ENCODE measurements at places on chromosomes 2 and 18.

DNA sequence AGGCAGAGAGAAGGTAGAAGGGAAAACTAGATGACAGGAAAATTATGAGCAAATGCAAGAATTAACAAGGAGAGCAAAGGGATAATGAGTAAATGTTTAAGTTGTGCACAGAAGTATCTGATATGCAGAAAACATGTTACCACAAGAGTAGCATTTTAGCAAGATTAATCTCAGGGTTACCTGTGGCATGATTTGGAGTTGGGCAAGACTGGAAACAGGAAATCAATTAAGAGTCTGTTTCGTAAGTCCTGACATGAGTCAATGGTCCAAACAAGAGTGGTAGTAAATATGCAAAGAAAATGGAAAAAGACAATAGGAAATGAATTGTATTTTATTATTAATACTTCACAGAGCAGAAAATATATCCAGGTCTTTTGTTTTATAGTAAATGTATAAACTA lies 17.3 kb upstream of the MTX2 start:
- no peak for DNase-seq

- DNase-seq, result no peak
Measured at GRCh38 chr2:19225126-19225525, 133.3 kb downstream of the OSR1 start.

GRCh38 chr2:15009681-15010080 lies 377.2 kb downstream of the LRATD1 start:
- no peak for DNase-seq

- DNase-seq, result no peak
Measured at GRCh38 chr2:215447056-215447455, 11.2 kb upstream of the FN1 start.

DNA sequence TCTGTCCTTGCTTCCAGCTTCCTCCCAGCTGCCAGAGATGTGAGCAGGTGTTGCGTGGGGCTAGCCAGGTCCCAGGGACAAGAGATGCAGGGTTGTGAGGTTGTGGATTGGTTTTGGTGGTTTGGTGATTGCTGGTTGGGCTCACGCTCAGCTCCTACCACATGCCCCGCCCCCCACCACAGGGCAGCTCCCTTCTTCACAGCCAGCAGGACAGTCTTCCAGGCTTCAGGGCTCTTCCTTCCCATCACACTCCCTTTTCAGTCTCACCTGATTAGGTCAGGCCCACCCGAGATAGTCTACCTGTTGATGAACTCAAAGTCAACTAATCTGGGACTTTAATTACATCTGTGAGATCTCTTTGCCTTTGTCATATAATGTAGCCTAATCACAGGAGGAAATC lies 52.0 kb upstream of the GLI2 start:
- no peak for DNase-seq

DNA sequence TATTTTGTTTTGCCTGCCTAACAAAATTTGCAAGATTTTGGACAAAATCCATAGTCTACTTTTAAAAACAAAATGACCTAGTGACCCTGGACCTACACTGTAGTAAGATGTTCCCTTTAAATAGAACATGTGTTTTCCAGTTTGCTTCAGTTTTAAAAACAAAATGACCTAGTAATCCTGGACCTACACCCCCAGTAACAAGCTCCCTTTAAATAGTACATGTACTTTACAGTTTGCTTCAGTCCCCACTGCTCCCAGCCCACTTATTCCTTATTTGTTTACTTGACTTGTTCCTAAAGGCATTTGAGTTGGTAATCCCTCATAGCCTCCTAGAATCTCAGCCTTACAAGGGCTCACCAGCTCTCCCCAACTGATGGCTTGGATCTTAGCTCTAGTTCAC lies 34.5 kb upstream of the HTR2B start:
- DNase-seq, result no peak

- no peak for DNase-seq
Measured at GRCh38 chr2:125935559-125935958, 720.4 kb upstream of the GYPC start.

DNA sequence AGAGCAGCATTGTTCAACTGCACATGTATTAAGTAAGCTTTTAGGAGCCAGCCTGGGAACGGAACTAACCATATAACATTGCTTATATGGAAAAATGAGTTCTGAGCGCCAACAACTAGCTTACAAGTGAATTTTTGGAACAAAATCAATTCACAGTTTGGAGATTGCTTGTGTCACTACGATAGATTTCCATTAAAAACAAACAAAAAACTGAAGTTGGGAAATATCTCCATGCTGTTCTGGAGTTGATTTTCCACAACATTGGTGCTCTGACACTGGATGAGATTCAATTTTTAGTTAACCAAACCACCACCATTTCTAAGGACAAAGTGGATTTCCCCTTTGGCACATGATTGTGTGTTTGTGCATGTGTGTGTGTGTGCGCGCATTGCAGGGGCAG lies 56.9 kb upstream of the ZNF397 start:
- DNase-seq, result no peak

- no peak for DNase-seq
Measured at GRCh38 chr2:189657867-189658266, 3.4 kb upstream of the ASNSD1 start.

DNA sequence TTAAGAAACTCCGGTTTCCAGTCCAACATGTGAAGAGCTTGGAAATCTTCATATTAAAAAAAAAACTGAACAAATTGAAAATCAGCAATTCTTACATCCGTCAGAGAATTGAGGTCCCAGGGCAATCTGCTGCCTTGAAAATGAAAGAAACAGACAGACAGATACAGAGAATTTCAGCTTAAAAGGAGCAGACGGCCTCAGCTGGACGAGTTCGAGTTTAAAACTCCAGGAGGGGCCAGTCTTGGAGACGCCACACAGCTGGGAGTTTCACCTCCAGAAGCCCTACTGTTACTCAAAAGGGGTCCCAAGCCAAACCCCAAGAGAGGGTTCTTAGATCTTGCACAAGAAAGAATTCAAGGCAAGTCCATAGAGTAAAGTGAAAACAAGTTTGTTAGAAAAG lies 226.5 kb upstream of the ARL4C start:
- no peak for DNase-seq

GRCh38 chr2:862731-863466 lies 87.8 kb upstream of the SNTG2 start:
- DNase-seq, result no peak

GRCh38 chr18:13982126-13982525 lies 66.8 kb upstream of the MC2R start:
- DNase-seq, result no peak

DNA sequence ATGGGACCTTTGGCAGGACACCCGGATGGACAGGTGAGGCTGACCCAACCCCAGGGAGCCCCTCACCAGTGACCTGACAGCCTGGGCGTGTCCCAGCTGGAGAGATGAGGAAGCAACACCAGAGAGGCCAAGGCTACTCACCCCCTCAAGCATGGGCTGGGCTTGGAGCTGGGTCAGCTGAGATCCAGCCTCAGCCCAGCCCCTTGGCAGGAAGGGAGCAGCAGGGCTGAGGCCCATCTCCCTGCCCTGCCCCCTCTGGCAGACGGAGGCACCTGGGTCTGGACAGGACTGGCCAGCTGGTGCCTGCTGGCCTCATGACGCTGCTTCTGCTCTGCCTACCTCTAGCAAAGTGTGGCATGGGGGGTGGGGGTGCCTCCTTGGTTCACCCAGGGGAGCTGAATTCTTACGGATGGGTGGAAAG lies 37.8 kb downstream of the HS6ST1 start:
- DNase-seq, result no peak

DNA sequence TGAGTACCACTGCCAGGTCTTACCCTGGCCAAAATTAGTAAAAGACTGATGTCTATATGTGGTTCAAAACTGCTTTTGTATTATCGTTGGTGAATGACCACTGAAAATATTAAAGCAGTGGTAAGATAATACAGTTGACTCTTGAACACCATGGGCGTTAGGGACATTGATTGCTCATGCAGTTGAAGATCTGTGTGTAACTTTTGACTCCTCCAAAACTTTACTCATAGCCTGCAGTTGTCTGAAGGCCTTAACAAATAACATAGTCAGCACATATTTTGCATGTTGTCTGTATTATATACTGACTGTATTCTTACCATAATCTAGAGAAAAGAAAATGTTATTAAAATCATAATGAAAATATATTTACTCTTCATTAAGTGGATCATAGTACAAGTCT lies 5.8 kb upstream of the ANKRD12 start:
- no peak for DNase-seq

- no peak for DNase-seq
Measured at GRCh38 chr2:151762694-151763093, 28.4 kb upstream of the NEB start.

GRCh38 chr2:20333738-20334137 lies 16.9 kb downstream of the PUM2 start:
- DNase-seq, result no peak

DNA sequence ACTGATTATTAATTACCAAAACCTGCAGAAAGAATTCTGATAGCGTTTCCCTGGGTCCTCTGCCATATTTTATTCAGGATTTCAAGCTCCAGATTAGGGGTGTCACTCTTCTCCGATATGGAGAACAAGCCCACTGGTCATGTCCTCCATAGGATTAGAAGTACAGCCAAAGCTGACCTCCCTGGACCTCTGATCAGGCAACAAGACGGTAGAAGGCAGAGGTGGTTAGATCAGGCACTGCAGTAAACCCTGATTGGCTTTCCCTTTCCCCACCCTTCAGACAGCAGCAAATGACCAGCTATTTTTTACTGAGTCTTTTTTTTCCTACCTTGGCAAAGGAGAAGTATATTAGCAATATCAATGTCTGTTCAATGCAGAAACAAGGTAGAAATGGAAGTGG lies 37.7 kb downstream of the SPC25 start:
- DNase-seq, result no peak

GRCh38 chr2:109371481-109372170 lies 242.1 kb downstream of the SEPTIN10 start:
- DNase-seq, result no peak

DNA sequence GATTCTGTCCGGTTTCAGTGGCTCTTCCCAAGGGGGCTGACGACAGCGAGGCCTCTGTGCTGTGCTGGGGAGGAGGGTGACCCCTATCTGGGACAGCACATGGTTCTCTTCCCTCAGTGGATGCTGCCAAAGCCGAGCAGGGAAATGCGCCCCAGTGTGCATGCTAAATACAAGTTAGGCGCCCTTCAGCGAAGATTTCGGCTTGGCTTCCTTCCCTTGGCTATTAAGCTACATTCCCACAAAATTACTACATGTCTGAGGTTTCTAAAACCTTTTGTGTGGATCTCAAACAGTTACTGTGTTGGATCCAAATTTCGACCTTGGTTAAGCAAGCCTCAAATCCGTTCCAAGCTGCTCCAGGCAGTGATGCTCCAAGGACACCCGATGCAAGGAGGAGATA lies 440.3 kb downstream of the NRXN1 start:
- DNase-seq, result no peak

GRCh38 chr2:138910427-138910826 lies 130.2 kb upstream of the NXPH2 start:
- DNase-seq, result no peak

- no peak for DNase-seq
Measured at GRCh38 chr2:148982282-148982681, 56.2 kb upstream of the LYPD6B start.

- no peak for DNase-seq
Measured at GRCh38 chr2:237092920-237093781, 7.5 kb downstream of the COPS8 start.

DNA sequence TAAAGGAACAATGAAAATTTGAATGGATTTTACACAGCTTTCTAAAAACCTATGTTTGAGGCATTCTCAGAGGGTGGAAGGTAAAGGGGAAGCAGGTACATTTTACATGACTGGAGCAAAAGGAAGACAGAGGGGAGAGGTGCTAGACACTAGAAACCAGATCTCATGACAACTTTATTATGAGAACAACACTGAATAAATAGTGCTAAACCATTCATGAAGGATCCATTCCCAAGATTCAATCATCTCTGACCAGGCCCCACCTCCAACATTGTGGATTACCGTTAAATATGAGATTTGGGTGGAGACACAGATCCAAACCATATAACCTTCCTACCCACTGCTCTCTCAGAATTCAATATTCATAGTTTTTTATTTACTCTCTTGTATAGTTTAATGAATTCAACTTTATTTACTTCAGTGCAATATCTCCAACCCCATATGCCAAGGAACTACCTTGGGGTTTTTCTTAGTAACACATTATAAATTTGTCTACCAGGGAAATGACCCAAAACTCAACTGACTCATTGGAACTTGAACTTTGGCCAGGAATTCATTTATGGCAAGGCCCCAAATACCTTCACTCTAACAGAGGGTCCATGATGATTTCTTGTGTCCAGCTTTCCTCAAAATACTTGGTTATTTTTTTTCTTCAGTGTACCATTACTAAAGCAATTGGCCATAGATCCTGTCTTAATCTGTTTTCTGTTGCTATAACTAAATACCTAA lies 317.8 kb downstream of the GULP1 start:
- no peak for DNase-seq

- DNase-seq, result no peak
Measured at GRCh38 chr2:26196683-26197418, 24.0 kb downstream of the GAREM2 start.

DNA sequence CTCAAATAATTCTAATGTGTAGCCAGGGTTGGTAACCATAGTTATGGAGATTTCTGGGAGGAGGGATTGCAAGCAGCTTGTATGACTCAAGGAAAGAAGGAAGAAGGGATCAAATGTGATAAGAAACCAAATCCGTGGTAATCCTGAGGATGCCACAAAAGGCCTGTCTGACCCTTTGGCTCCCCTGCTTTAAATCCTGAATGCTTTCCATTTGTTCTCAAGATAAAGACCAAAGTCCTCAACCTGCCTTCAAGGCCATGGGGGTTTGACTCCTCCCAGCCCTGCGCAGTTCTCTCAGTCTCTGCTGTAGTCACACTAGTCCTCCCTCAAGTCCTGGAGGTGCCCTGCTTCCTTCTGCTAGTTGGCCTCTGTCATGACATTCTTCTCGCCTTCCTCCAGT lies 74.0 kb downstream of the SUMO1 start:
- DNase-seq, result no peak

DNA sequence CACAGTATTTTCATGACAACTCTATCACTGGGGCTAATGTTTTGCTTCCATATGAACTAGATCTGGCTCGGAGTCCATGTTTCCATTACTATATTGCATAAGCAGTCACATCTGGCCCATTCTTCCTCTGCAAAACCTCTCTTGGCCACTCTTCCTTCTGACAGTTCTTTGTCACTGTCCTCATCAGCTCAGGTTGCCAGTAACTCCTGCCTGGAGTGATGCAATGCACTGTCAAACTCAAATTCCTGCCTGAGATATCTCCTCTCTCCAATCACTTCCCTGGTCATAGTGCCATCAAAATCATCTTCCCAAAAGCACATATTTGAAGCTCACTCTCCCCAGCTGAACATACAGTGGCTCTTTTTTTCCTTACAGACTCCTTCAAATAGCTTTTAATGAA lies 66.1 kb downstream of the COLEC12 start:
- DNase-seq, result no peak
